Stimulated activated CD8-positive, alpha-beta memory T cell treated with anti-CD3 and anti-CD28 coated beads, Interleukin-4, amount 100 ng/mL, for 1 hour (primary cell): ENCODE measurements at places on chromosomes 12 and 14.

DNA sequence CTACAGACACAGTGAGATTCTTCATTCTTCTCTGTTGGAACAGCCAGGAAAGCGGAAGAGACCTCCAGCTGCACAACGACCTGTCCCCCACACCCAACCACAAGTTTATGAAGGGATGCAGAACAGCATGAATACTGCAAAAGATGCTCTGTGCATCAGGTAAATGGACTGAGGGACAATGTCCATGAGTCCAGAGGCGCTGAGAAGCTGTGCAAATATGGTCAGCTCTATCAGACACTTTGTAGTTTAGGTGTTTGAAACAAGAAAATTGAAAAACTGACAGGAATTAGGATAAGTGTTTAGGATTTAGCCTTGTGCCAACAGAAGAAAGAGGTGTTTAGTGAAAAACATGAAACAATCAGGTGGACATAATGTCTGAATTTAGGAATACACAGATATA, 33.1 kb upstream of the PZP start:
- DNase-seq = no peak

- DNase-seq = no peak
These were observed 67.2 kb downstream of the FERMT2 start for GRCh38 chr14:52883658-52884057.

GRCh38 chr12:121443911-121444841, 44.3 kb downstream of the RNF34 start:
- no peak for DNase-seq

DNA sequence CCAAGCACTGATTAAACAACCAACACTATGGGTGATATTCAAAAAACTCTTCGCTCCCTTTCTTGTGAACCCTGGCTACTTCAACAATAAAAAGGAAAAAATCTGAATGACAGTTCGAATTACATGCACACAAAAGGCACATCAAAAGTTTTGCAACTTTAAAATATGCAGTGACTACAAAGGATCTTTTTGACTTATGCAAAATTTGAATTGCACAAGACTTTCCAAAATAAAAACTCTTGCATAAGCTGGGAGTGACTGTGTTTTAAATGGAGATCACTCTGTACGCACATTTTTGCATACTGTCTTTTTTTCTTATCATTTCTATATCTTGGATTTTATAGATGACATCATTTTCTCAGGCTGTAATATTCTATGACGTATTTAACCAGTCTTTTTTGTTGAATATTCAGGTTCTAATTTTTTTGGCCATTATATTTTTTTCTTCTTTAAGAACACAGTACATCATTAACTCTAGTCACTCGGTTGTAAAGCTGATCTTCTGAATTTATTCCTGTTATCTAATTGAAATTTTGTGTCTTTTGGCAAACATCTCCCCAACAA, 667.6 kb upstream of the TBX3 start:
- DNase-seq = no peak

DNA sequence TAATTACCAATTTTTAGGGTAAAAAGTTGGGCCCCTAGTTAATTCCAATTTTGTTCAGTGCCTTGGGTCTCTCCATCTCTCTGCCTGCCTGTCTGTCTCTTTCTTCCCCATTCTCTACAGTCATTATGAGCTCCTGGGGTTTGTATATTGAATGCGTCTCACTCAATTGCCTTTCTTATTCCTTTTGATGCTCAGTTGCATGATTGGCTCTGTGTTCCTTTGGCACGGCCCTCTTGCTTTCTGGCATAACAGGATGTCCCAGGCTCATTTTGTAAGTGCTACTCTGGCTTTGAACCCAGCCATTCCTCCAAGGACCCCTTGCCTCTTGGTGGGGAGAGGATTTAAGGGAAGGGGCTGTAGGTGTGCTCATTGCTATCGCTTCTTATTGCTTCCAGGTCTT, 35.6 kb downstream of the ZNF664 start:
- no peak for DNase-seq

DNA sequence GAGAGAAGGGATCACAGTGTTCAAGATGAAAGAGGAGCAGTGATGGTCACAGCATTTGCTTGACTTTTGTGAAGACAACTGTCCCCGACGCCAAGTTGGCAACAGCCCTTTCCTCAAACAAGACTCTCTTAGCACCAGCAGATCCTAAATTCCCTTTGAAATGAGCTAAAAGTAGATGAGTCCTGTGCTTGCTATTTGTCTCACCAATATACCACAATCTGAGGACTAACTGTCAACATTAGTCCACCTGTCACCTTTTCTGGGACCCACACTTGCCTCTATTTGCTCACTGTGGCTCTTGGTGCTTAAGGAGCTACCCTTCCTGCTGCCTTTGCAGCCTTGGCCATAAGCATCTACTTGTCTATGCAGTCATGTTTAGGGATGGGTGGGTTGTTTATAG, 47.4 kb upstream of the COL2A1 start:
- DNase-seq = no peak

GRCh38 chr12:64669270-64669842, 59.1 kb downstream of the RASSF3 start:
- DNase-seq = no peak

GRCh38 chr12:88665071-88665470, 84.8 kb upstream of the KITLG start:
- DNase-seq = no peak

DNA sequence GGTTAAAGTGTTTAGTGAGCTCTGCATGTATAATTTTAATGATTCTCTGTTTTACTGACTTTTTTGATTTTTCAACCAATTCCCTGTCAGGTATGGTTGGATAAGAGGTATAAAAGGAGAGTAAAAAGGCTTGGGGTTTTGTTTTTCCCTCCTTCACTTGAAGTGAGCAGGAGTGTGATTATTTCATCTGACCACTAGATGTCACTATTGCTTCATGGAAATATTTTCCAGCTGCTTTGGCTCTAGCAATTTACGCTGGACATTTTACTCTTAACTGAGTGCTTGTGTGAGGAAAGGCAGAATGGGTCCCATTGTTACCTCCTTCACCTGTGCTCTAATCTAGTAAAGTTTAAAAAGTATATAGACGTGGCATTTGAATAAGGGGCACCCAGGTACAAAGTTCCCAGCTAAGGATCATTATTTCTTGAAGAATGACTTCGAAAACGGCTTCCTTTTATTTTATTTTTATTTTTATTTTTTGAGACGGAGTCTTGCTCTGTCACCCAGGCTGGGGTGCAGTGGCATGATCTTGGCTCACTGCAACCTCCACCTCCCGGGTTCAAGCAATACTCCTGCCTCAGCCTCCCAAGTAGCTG, 66.5 kb downstream of the TBC1D30 start:
- DNase-seq = no peak

- no peak for DNase-seq
These were observed 13.9 kb downstream of the MFAP5 start for GRCh38 chr12:8648576-8649205.

- no peak for DNase-seq
These were observed 4.2 kb downstream of the ERO1A start for GRCh38 chr14:52690983-52691760.

DNA sequence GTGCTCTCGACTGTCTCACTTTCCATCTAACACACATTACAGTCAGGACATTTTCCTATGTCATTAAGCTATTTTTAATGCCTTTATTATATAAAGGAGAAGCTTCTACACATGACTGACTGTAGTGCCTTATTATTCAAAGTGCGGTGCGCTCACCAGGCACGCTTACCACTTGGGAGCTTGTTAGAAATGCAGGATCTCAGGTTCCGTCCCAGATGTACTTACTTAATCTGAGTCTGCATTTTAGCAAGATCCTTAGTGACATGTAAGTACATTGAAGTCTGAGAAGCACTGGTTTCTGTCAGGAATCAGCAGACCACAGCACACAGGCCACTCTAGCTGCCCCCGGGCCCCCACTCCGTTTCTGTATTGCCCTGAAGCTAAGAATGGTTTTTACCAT, 44.7 kb upstream of the MDM1 start:
- DNase-seq = no peak

GRCh38 chr14:54177019-54177418, 219.8 kb upstream of the CDKN3 start:
- no peak for DNase-seq

- no peak for DNase-seq
These were observed 181.6 kb downstream of the CALM1 start for GRCh38 chr14:90578283-90578985.

DNA sequence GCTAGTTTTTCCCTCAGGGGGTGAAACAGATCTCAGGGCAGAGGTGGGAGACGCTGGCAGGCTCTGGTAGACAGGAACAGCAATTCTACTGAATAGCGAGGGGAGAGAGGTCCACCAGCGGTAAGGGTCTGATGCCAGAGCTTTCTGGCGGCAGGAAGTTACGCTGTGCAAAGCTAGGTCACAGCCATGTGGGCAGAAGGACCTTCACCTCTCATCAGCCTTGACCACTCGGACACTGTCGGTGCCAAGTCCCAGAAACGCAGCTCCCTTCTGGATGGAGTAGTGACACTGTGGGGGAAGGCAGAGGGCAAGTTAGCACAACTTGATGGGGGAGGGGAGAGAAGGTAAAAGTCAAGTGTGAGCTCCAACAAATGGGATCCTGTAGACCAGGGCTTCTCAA, 10.3 kb upstream of the ZNF740 start:
- DNase-seq = no peak

DNA sequence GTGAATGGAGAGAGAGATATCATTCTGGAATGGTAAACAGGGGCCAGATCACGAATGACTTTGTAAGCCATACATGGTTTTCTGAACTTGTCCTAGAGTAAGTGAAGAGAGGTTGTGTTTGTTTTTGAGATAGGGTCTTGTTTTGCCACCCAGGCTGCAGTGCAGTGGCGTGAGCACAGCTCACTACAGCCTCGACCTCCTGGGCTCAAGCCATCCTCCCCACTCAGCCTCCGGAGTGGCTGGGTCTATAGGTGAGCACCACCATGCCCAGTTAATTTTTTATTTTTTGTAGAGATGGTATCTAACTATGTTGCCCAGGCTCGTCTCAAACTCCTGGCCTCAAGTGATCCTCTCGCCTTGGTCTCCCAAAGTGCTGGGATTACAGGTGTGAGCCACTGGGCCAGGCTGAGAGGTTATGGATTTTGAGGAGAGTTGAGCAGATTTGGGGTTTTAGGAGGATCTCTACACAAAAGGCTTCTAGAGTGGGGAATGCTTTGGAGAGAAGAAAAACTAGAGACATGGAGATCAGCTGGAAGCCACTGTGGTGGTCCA, 19.7 kb upstream of the GPRC5A start:
- DNase-seq = no peak

GRCh38 chr14:34692348-34692747, 22.0 kb downstream of the CFL2 start:
- no peak for DNase-seq

GRCh38 chr12:117120787-117121186, 21.6 kb upstream of the TESC start:
- DNase-seq = no peak

DNA sequence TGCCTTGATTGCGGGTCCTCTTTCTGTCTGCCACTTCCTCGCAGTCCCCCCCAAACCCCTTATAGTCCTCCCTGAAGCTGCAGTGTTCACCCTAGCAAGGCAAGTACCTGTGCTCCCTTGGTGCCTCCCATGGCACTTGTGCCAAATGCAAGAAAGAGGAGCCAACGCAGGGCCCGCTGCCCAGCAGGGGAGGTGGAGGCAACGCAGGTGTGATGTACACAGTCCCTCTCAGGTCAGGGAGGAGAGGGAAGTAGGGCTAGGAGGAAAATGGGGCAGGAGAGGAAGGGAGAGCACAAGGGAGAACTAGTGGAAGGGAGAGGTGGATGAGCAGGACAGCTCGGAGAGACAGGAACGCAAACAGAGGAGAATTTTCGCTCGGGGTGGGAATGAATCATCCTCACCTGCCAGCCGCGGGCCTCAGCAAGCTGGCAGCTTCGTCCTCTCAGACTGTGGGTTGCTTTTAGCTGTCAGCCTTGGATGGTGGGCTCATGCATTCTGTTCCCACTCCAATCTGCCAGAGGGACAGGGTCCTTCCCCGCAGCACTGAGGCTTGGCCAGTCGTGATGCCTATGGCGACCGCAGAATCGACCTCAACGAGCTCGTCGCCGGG, 357.0 kb downstream of the CACNA1C start:
- no peak for DNase-seq

DNA sequence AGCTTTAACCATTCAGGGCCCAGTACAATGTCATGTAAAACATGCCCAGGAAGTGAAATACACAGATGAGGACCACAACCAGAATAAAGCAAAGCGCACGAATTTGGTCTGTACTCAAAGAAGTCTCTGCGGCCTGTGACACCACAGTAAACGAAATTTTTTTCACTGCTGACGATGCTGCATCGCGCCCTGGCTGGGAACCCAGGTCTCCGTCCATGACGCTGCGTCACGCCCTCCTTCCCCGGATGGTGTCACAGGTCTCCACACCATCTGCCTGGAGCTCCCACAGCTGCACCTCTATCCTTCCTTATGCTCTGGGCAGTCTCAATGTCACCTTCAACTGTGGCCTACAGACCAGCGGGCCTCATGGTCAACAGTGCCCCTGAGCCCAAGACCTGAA, 17.8 kb downstream of the ANKLE2 start:
- no peak for DNase-seq

DNA sequence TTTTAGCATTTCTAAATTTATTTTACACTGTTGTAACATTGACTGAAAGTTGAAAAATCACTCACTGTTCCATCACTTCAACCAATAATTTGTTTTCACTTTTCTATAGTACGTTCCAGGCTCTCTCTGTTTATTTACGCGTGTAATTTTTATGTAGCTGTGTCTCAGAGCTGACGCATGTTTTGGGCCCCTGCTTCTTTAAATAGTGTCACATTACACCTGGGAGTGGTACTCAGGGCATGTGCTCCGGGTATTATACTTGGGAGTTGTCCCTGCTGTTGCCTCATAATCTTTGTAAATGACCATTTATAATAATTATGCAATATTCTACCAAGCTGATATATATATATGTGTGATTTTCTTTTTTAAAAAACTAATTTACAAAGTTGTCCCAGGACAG, 132.8 kb upstream of the CPM start:
- DNase-seq = no peak

GRCh38 chr12:84561351-84561750, 351.2 kb downstream of the SLC6A15 start:
- DNase-seq = no peak

DNA sequence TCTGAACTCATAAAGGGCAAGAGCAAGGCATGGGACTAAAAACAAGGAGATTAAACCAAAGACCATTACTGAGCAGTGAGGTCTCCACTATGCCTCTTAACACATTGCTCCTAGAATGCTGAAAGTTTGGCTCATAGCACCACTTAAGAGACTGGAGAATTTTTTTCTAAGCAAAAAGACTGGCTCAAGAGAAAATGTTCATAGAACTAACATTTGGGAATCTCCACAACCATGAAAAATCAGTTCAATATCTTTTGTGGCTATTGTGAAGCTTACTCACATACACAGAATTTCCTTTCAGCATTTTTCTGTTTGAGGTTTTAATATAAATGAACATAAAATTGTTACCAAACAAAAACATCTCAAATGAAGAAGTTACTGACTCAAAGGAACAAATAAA, 255.8 kb downstream of the CCDC91 start:
- DNase-seq = no peak
